ENCODE measurements at places on chromosomes 16 and 17. TPM values are rescaled to one million over a fixed set of nuclear protein-coding genes. Genes with fewer than 3 reads are reported as not detected.

Gene AOC2
- 5.0 TPM for total RNA-seq

Gene SLFN13
- total RNA-seq, result 2.7 TPM

Gene SOCS1
- total RNA-seq, result 20.2 TPM

Gene SULT1A4
- 1.9 TPM for total RNA-seq

Gene HS3ST6
- total RNA-seq, result not detected

DNA sequence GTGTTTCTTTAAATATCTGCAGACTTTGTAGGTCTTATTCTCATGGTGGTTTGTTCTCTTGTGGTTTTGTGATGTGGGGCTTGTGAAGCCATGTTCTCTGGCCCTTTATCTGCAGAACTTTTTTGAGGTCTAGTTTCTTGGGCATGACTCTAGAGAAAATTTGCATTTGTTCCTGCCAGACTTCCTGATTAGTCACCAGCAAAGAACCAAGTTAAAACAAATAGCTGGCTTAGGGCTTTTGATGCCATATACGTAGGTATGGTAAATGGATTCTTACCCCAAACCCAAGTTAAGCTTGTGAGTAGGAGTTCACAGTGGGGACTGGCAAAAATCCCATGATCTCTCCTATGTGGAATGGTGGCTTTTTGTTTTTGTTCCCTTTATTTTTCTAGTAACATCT lies 68.7 kb upstream of the IRX3 start:
- no peaks in the 10 kb centered on the region for H3K36me3 ChIP-seq
- H3K27me3 ChIP-seq, result no peaks in the 10 kb centered on the region
- peak overlapping the region; percentile 56 for H3K27ac ChIP-seq
- DNase-seq, result peak; percentile 92
- peaks cover 10% of the 10 kb centered on the region for H3K4me1 ChIP-seq

DNA sequence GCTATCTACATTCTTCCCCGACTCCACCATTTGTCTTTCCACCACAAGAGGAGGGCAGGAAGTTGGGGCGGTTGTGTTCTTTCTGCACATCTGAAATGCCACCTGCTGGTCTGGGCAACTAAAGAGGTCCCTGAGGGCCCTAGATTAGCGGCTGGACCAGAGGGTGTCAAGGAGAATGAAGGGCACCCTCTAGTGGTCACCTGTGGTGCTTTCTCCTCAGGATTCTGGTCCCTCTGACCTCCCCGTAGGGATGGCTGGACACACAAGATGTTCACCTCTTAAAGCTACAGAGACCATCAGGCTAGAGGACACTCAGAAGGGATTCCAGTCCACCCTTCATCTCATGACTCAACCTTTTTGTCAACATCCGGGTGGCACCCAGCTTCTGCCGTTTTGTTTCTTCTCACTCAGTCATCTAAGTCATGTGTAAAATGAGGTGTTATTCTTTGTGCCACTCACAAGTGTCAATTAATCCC lies 2.9 kb upstream of the SCIMP start:
- H3K36me3 ChIP-seq, result no peaks in the 10 kb centered on the region
- DNase-seq, result peak; percentile 14
- no peak overlapping the region for H3K4me3 ChIP-seq
- no peaks in the 10 kb centered on the region for H3K4me1 ChIP-seq
- no peak overlapping the region for H3K27ac ChIP-seq

DNA sequence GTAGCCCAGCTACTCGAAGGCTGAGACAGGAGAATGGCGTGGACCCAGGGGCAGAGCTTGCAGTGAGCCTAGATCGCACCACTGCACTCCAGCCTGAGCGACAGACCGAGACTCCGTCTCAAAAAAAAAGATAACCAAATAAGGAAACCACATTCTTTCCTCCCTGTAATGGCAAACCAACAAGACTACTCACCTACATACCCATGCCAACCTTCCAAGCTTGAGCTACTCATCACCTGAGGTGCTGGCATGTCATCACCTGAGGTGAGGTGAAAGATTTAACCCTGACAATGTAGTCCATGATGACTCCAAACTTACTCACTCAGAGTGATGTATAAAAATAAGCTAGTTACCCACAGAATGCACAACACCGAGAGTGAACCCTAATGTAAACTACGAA lies 85.2 kb downstream of the SMG6 start:
- no peak overlapping the region for H3K27ac ChIP-seq
- no peak for DNase-seq
- no peaks in the 10 kb centered on the region for H3K36me3 ChIP-seq
- H3K27me3 ChIP-seq, result no peaks in the 10 kb centered on the region

DNA sequence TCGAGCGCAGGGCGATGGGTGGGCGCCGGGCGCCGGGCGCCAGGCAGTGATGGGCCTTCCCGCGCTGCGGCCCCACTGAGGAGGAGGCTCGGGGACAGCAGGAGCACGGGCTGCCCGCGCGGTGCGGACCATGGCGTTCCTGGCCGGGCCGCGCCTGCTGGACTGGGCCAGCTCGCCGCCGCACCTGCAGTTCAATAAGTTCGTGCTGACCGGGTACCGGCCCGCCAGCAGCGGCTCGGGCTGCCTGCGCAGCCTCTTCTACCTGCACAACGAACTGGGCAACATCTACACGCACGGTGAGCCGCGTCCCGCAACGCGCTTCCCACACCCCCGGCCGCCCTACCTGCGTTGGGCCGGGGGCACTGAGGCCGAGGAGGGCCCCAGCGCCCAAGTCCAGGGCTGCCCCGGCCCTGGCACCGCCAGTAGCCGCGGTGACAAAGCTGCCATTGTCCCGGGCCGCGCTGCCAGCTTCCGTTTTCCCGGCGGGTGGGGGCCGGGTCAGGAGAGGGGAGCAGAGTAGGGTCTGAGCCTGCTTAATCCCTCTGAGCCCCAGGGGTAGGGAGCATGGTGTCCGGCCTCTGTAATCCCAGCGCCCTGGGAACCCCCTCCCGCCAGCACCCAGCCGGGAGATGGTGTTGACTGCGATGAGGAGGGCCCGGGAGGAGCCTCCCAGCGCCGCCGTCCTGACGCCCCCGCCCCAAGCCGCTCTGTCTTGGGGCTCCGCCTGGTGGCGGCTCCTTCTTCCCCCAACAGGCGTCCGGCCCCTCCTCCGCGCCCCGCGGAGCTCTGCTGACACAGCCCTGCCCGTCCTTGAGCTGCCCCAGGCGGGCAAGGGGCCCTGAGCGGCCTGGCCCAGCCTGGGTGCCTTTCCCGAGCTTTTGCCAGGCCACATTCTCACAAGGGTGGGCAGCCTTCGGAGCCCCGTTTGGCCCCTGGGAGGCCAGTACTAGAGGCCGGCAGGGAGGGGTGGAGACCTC lies 685 bp downstream of the PAQR4 start:
- H3K36me3 ChIP-seq, result no peaks in the 10 kb centered on the region
- peaks cover 21% of the 10 kb centered on the region for H3K27me3 ChIP-seq
- H3K4me3 ChIP-seq, result peak overlapping the region; percentile 71
- peak; percentile 4 for DNase-seq
- H3K4me1 ChIP-seq, result peaks cover 4% of the 10 kb centered on the region

GRCh38 chr16:71242036-71242435 lies 11.5 kb upstream of the HYDIN start:
- no peaks in the 10 kb centered on the region for H3K27me3 ChIP-seq
- no peak for DNase-seq
- no peaks in the 10 kb centered on the region for H3K36me3 ChIP-seq
- H3K4me1 ChIP-seq, result no peaks in the 10 kb centered on the region

DNA sequence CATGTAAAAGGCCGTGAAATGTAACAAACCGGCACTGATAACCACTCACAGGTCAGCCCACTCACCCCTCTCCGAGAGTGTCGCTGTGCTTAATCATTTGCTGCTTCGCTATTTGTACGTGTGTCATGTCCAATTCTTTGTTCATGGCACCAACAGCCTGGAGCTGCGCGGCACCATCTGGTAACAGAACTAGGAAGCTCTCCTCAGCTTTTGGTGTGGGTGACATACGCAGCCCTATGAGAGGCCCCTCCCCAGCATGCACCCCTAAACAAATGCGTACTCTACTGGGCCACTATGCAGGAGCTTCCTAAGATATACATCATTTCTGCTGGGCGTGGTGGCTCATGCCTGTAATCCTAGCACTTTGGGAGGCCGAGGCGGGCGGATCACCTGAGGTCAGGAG lies 2.3 kb upstream of the PECAM1 start:
- no peak overlapping the region for H3K27ac ChIP-seq
- H3K4me1 ChIP-seq, result no peaks in the 10 kb centered on the region
- no peak for DNase-seq
- H3K4me3 ChIP-seq, result no peak overlapping the region

- H3K27ac ChIP-seq, result no peak overlapping the region
- H3K4me1 ChIP-seq, result peaks cover 5% of the 10 kb centered on the region
- H3K36me3 ChIP-seq, result no peaks in the 10 kb centered on the region
- H3K4me3 ChIP-seq, result no peak overlapping the region
- DNase-seq, result no peak
Measured at GRCh38 chr17:65774787-65775186, 213.3 kb upstream of the AXIN2 start.

DNA sequence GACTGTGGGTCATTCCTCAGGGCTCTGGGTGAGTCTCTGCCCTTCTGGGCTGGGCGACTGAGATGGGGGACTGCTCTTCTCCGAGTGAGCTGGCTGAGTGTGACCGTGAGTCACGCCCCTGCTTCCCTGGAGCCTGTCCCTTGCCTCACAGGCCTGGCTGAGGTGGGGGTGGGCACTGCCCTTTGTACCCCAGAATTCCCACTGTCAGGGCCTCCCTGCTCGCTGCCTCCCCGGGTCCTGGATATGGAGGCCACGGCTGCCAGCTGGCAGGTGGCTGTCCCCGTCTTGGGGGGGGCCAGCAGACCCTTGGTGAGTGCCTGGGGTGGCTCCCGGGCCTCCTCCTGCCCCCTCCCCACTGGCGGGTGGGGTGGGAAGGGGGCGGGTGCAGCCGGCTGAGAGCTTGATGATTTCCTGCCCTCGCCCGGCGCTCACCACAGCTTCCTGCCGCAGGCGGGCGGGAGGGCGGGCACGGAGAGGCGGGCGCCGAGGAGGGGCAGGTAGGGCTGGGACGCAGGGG lies at the start of gene LAT:
Gene LAT, plus strand, starts transcription at position 434 of the 517 bp plus-strand sequence. CDS start 366 bp downstream, outside the sequence.
- no peaks in the 10 kb centered on the region for H3K27me3 ChIP-seq
- no peak for DNase-seq
- no peak within 1 kb of the TSS for H3K27ac ChIP-seq

DNA sequence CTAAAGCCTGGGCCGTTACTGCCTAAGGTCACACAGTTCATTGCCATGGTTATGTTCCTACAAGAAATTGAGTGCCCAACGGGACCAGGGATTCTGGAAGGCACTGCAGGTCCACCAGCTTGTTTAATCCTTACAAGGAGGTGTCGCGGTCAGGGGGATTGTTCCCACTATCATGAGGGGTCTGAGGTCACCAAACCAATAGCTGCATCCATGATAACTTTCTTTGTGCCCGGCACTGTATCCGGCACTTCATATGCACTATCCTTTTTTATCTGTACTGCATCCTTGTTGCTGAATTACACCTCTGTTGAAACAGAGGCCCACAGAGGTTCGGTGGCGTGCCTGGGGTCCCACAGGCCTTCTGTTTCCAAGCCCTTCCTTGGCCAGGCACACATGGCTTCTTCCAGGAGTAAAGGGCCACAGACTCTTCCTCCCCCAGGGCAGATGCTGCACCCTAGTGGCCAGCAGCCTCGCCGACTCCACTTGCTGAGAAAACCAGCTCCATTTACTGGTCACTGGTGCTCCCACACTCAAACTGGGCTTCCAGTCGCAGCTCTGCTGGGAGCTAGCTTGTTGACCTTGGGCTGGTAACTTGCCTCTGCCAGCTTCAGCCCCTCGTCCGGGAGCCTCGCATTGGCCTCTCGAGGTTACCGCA lies 82.0 kb upstream of the PLCG2 start:
- no peak overlapping the region for H3K4me3 ChIP-seq
- H3K27me3 ChIP-seq, result no peaks in the 10 kb centered on the region
- DNase-seq, result peak; percentile 32
- no peaks in the 10 kb centered on the region for H3K36me3 ChIP-seq
- peaks cover 46% of the 10 kb centered on the region for H3K4me1 ChIP-seq

- no peak for DNase-seq
- H3K27me3 ChIP-seq, result peaks cover 8% of the 10 kb centered on the region
- H3K4me1 ChIP-seq, result peaks cover 9% of the 10 kb centered on the region
- H3K4me3 ChIP-seq, result no peak overlapping the region
- H3K27ac ChIP-seq, result no peak overlapping the region
Measured at GRCh38 chr17:28313841-28314240, 5.2 kb upstream of the TMEM97 start.

DNA sequence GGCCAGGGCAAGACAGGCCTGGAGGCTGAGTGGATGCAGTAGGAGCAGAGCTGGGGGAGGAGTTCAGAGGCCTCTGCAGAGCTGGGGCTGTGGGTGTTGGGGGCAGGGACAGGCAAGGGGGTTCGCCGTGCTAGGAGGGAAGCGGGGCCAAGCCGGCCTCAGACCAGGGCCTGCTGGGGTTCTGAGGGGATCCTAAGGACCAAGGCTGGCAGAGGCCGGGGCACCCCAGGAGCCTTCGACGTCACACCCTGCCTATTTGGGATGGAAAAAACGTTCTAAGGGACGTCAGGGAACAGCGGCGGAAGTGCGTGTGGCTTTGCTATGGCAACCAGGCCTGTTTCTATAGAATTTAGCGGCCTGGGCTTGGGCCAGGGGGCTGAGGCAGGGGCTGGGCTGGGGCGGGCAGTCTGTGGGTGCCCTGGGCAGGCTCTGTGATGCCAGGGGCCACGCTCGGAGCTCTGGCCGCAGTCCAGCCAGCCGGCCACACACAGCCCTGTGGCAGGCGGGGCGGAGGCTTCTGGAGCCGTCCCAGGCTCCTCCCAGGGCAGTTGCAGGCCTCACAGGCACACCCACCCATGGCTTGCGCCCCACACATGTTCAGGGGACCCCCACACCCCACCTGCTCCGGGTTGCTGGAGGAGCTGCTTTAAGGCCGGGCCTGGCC lies 3.7 kb downstream of the TRAF7 start:
- H3K4me1 ChIP-seq, result peaks cover 50% of the 10 kb centered on the region
- peak; percentile 72 for DNase-seq
- no peaks in the 10 kb centered on the region for H3K36me3 ChIP-seq
- H3K27ac ChIP-seq, result peak overlapping the region; percentile 62
- no peaks in the 10 kb centered on the region for H3K27me3 ChIP-seq
- no peak overlapping the region for H3K4me3 ChIP-seq

DNA sequence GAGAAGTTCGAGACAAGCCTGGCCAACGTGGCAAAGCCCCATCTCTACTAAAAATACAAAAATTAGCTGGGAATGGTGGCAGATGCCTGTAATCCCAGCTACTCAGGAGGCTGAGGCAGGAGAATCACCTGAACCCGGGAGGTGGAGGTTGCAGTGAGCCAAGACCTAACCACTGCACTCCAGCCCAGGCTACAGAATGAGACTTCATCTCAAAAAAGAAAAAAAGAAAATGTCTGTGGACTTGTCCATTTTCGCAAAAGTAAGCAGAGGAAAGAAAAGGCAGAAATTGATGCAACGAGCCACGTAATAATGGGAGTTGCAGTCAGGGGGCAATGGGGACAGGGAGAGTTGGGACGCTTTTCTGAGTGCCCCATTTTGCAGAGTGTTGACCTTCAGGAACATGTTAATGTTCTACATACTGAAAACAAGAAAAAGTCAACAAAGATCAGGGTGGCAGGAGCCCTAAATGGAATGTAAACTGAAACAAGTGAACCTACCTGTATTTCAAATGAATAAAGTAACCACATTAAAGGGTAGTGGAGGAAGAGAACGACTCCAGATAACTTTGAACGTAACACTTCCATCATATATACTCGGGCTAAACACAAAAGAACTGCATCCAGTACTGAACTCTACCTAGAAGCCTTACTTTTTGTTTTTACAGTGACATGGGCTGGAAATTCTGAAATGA lies 76.4 kb downstream of the CNGB1 start:
- no peaks in the 10 kb centered on the region for H3K27me3 ChIP-seq
- no peak for DNase-seq
- peaks cover 34% of the 10 kb centered on the region for H3K4me1 ChIP-seq

GRCh38 chr17:27560668-27561067 lies 70.3 kb upstream of the LGALS9 start:
- peak overlapping the region; percentile 67 for H3K27ac ChIP-seq
- peaks cover 26% of the 10 kb centered on the region for H3K4me1 ChIP-seq
- peak overlapping the region; percentile 13 for H3K4me3 ChIP-seq
- no peaks in the 10 kb centered on the region for H3K36me3 ChIP-seq
- no peaks in the 10 kb centered on the region for H3K27me3 ChIP-seq

All from astrocyte (in vitro differentiated cells and primary cell).